ENCODE measurements at places on chromosomes 16 and 17.
A peak's percentile ranks its signal among the peaks of the same experiment; 100 is the strongest.

DNA sequence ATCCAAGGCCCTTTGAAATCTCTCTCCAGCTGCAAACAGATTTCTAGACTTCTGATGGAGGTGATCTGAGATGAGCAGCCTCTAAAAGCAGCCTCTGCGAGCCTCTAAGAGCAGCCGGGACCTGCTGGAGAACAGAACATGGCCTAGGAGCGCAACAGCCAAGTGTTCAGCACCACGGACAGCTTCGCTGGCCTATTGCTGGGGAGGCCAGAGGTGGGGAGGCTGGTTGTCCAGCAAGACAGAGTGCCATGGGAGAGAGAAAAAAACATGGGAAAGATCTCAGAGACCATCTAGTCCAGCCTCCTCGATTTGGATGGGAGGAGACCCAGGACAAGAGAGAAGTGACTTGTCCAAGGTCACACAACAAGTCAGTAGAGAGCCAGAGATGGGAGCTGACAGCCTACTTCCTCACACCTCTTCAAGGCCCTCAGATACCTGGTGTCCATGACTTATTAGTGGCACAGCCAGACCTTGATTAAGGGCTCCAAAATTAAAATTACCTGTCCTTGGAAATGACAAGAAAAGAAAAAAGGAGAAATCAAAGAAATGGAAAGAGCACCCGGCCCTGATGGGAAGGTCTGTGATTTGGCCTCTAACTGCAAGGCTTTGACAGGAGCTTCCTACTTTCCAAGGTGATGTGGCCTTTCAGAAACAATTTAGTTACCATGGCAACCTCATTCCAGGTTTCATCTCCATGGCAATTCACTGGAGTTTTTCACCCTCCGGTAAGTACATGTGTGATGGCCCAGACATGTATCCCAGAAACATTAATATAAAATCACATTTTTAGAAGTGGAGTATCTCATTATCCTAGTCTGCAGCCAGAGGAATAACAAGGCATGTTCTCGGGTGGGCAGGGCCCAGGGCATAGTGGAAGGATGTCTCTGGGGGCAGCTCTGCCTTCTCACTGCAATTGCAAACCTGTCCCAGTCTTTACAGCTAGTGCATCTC is 14.5 kb downstream of the RPRML start:
- DNase-seq: no peak

DNA sequence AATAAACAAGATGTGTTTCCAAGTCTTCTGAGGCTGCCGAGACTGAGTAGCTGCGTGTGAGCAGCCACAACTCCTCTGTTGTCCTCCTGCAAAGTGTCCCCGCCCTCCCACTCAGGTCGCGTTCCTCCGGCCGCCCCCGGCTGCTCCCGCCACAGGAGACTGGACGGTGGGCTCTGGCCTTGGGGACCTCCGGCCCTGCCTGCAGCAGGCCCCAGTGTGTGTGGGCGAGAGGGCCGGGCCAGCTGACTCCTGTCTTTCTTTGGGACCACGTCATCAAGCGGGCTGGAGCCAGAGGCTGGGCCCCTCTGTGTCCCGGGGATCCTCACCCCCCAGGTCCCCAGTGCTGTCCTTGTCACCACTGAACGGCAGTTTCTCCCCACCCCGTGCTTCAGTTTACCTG is 175.3 kb downstream of the NPIPB11 start:
- DNase-seq: no peak

DNA sequence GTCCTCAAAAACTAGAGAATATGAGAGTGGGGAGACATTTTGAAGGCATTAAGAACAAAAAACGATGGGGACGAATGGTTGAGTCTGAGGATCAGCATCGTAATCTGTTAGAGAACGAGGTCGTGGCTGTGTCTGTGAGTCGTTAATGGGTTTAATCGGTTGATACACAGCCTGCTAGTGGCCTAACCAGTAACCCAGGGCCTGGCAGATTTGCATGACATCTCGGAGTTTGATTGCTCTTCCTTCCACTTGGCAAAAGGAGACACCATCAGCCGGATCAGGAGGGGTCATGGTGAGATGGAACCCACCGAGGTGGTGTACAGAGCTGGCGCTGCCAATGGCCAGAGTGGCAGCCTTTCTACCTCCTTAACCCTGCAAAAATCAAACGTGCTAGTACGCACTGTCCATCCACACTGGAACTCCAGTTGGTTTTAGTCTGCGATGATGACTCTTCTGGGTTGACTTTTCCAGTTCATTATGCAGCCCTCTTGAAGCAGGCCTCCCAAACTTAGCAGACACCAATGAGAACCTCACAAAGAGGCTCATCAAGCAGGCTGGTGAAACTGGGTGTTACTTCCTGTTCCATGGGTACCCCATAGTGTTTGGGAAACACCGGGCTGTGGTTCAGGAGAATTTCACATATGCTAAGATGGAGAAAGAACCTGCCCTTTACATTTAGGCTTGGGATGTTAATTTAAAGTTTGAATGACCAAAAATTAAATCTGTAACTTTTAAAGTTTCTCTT is 4.1 kb downstream of the HS3ST3B1 start:
- no peak for DNase-seq

GRCh38 chr17:79851461-79851817 is 12.2 kb upstream of the CBX4 start:
- DNase-seq: no peak

DNA sequence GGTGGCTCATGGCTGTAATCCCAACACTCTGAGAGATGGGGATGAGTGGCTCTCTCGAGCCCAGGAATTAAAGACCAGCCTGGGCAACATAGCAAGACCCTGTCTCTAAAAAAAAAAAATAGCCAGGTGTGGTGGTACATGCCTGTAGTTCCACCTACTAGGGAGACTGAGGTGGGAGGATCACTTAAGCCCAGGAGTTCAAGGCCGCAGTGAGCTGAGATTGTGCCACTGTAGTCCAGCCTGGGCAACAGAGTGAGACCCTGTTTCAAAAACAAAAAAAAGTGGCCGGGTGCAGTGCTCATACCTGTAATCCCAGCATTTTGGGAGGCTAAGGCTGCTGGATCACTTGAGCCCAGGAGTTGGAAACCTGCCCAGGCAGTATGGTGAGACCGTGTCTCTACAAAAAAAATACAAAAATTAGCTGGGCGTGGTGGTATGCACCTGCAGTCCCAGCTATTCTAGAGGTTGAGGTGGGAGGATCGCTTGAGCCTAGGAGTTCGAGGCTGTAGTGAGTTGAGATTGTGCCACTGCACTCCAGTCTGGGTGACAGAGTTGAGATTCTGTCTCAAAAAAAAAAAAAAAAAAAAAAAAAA is 3.0 kb downstream of the C16orf54 start:
- DNase-seq: no peak

DNA sequence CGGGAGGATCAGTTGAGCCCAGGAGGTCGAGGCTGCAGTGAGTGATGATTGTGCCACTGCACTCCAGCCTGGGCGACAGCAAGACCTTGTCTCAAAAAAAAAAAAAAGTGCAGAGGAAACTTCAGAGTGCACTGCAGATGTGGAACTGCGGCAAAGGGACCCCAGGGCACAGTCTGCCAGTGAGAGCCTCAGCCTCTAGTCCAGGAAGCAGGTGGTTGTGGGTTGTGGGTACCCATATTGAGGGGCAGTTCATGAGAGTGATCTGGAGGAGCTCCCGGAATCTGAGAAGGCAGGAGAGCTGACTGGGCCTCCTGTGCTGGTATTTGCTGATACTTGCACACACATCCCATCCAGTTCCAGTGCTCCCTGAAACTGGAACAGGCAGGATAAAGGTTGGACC is 13.1 kb downstream of the FOXN1 start:
- no peak for DNase-seq

DNA sequence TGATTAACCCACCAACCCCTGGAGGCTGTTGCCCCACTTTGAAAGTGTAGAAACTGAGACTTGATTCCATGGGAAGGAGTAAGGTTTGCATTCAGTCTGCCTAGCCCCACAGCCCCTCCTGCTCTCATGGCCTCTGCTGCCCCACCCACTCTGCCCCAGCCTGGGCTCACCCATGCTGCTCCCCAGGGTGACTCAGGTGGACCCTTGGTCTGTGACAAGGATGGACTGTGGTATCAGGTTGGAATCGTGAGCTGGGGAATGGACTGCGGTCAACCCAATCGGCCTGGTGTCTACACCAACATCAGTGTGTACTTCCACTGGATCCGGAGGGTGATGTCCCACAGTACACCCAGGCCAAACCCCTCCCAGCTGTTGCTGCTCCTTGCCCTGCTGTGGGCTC is 6.5 kb downstream of the PRSS41 start:
- DNase-seq: no peak

DNA sequence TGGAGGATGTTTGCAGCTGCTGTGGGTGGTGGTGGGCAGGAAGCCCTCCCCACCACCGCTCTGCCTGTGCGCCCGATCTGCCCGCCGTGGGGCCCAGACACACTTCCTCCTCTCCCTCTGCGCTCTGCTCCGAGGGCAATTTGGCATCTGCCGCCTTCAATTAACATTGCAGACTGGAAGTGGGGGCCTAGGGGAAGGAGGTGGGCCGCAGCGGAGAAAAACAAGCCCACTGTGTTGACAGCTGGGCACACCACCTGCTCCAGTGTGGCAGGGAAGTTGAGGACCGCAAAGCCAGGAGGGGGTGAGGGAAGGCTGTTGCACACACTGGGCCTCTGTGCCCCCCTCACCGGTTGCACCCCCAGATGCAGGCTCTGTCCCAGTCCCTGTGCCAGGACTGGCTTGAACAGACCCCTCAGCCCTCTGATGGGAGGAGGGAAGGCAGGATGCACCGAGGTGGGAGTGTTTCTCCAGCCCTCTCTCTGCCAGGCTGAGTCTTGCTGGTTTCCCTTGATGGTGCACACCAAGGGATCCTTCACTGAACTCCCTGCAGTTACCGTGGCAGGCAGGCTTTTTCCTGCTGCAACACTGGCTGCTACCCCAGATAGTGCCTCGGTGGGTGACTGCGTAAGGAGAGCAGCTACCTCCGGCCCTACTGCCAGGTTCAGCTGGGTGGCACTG is 72.8 kb upstream of the MED9 start:
- DNase-seq: peak; percentile 55

DNA sequence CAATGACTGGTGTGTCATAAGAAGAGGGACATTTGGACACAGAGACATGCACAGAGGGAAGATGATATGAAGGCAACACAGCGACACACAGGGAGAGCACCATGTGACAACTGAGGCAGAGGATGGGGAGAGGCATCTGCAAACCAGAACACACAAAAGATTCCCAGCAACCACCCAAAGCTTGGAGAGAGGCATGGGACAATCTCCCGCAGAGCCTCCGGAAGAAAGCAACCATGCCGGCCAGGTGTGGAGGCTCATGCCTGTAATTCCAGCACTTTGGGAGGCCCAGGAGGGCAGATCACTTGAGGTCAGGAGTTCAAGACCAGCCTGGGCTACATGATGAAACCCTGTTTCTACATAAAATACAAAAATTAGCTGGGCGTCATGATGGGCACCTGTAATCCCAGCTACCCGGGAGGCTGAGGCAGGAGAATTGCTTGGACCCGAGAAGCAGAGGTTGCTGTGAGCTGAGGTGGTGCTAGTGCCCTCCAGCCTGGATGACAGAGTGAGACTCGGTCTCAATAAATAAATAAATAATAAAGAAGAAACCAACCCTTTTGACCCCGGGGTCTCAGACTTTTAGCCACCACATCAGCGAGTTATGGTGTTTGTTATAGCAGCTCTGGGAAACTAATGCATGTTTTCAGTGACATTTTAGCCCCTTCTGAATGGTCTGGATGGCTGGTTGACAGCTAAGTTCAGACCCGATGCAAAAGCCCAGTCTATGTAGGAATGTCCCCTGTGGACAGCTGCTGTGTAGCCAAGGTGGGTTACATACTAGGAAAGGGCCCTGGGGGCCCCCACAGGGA is 13.8 kb upstream of the PLCG2 start:
- no peak for DNase-seq

GRCh38 chr17:36972186-36972700 is 23.5 kb downstream of the AATF start:
- DNase-seq: no peak

- DNase-seq: no peak
These were observed 31.8 kb downstream of the ZNF750 start for GRCh38 chr17:82808006-82808405.

GRCh38 chr16:67801241-67801640 is 5.1 kb downstream of the RANBP10 start:
- DNase-seq: no peak

GRCh38 chr17:68195667-68196393 is 52.0 kb upstream of the AMZ2 start:
- no peak for DNase-seq

GRCh38 chr16:69412287-69412686 is 12.1 kb upstream of the CYB5B start:
- DNase-seq: no peak

GRCh38 chr17:7767004-7767403 is 49.5 kb downstream of the DNAH2 start:
- no peak for DNase-seq

DNA sequence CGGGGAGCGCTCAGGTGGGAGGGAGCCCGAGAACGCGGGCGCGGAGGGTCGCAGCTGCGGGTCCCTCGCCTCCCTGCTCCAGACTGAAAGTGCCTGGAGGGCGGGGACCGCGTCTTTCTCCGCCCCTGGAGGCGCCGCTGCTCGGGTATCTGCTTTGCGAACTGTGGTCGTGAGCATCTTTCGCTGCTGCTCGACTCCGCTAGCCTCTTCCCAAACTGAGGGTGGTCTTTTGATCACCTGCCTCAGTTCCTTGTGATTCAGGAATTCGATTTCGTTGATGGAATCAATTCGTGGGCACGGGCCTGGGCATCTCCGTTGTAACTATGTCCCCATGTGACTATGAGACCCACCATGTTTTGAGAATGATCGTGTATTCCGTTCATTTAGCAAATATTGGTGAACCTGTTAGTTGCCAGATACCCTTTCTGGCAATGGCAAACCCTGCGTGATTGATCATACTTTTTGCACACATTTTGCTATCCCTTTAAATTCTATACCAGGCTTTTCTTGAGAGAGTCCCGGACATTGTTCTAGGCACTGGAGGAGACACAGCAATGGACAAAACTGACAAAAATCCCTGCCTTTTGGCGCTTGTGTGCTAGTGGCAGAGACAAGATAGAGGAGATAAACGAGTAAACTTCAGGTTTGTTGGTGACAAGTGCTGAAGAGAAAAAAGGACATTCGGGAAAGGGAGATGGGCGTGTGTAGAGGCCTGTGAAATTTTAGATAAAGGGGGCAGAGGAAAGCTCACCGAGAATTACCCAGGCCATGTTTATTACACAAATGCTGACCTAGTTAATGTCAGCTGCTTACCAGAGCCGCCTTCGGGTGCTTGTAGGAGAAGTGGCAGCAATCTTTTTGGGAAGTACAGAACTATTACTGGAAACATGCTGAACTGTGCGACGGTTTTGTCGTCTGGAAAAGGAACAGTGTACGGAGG is 948 bp downstream of the UTP18 start:
- DNase-seq: peak; percentile 1

GRCh38 chr16:75402159-75402820 is 31.0 kb downstream of the CFDP1 start:
- no peak for DNase-seq

GRCh38 chr16:9331503-9331902 is 240.1 kb downstream of the HAPSTR1 start:
- DNase-seq: no peak

- no peak for DNase-seq
These were observed 267.1 kb upstream of the TNRC6C start for GRCh38 chr17:77691216-77692085.

GRCh38 chr16:73065632-73066330 is 17.9 kb upstream of the ZFHX3 start:
- no peak for DNase-seq

GRCh38 chr16:28587386-28587785 is 9.5 kb downstream of the SULT1A2 start:
- no peak for DNase-seq

GRCh38 chr17:18381158-18381952 is 3.8 kb downstream of the EVPLL start:
- no peak for DNase-seq

GRCh38 chr17:55420067-55420775 is 1.4 kb downstream of the MMD start:
- DNase-seq: peak; percentile 58

GRCh38 chr17:47996201-47996600 is 25.3 kb downstream of the CDK5RAP3 start:
- no peak for DNase-seq
